ENCODE measurements at places on chromosomes 3 and 15. TPM values are rescaled to one million over a fixed set of nuclear protein-coding genes. Genes with fewer than 3 reads are reported as not detected.
A peak's percentile ranks its signal among the peaks of the same experiment; 100 is the strongest.

DPPA2 gene
- not detected for total RNA-seq

SNTN gene
- not detected for total RNA-seq

ZSCAN2 gene
- 13.5 TPM for total RNA-seq

XCR1 gene
- total RNA-seq, result not detected

CHRM5 gene
- not detected for total RNA-seq

GP9 gene
- not detected for total RNA-seq

GXYLT2 gene
- not detected for total RNA-seq

HYAL1 gene
- not detected for total RNA-seq

CCR3 gene
- not detected for total RNA-seq

ZBTB20 gene
- total RNA-seq, result 6.5 TPM

DNA sequence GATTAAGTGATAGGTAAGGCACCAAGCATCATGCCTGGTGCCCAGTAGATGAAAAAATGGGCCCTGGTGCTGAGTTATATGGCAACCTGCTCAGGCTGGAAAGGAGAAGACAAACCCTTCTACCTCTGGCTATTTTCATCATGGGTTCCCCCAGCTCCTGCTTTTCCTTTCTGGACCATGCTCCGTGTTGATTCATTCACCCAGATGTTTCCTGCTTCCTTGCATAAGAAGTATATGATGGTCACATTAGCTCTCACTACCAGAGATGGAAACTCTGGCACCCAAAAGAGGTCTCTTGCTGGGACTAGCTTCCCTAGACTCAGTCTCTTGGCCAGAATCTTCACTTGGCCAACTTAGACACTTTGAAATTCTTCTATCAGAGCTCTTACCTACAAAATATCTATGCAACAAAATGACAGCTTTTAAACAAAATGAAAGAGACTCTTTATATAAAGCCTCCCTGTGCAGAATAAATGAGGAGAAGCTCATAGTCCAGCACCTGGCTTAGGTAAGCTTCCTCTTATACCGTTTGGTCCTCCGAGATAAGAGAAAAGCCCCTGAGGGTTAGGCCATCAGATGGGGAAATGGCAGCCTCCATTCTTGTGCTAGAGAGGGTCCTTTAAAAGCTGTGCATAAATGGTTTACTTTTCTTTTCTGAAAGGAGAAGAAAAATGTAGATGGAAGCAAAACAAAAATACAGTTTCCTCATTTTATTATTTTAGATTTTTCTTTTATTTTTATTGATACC is 46.8 kb upstream of the MCF2L2 start:
- no peak for DNase-seq

DNA sequence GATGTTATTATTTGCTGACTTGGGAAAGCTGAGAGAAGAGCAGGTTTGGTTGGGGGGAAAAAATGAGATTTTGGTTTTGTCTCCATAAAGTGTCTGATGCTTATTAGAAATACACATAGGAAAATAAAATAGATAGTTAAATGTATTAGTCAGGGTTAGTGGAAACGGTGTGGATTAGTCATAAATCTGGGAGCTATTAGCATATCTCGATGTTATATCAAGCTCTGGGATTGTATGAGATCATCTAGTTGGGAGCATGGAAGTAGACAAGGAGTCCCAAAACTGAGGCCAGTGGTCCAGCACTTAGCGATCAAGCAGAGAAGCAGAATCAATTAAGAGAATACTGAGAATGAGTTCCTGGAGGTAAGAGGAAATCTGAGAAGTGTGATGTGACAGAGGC is 845.5 kb downstream of the ROBO2 start:
- DNase-seq, result no peak

- DNase-seq, result no peak
Measured at GRCh38 chr3:128078875-128079274, 26.6 kb downstream of the SEC61A1 start.

GRCh38 chr15:38164507-38164906 is 88.1 kb upstream of the SPRED1 start:
- no peak for DNase-seq

GRCh38 chr15:55586808-55587207 is 1.3 kb downstream of the PYGO1 start:
- DNase-seq, result no peak

GRCh38 chr3:122985539-122985938 is 42.0 kb downstream of the SEMA5B start:
- DNase-seq, result no peak

DNA sequence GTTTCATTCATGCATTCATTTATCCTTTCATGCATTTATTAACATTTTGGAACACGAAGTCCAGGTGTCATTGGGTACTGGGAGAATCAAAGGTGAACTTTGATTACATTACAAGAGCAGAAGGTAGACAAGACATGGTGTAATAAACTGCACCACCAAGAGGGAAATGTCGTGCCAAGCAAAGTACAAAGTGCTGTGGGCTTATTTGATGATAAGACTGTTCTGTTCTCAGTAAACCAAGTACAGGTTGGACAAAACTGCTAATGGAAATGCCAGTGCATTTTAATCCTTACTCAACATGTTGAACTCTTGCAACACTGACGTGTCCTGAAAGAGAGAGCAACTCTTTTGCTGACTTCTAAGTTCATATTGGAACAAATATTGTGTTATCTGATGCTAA is 69.4 kb downstream of the MME start:
- no peak for DNase-seq

GRCh38 chr3:131735116-131735515 is 232.3 kb upstream of the MRPL3 start:
- DNase-seq, result no peak

GRCh38 chr3:52721002-52721729 is 15.3 kb downstream of the SPCS1 start:
- DNase-seq, result no peak

DNA sequence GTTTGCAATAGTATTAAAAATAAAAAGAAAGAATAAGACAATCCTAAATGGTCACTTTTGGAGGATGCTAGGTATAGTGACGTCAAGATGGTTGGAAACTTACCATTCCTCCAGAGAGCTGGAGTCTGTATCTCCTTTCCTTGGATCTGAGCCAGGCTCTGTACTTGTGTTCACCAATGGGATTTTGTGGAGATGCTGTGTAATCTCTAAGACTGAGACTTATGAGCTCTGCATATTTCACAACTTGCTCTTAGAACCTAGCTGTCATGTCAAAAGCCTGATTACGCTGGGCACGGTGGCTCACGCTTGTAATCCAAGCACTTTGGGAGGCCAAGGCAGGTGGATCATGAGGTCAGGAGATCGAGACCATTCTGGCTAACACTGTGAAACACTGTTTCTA is 126.8 kb upstream of the CLSTN2 start:
- DNase-seq, result no peak

GRCh38 chr3:11906407-11906806 is 59.7 kb upstream of the TAMM41 start:
- DNase-seq, result no peak

GRCh38 chr3:192435241-192435640 is 292.1 kb downstream of the FGF12 start:
- no peak for DNase-seq

- DNase-seq, result no peak
Measured at GRCh38 chr3:129343643-129344360, 65.1 kb downstream of the HMCES start.

DNA sequence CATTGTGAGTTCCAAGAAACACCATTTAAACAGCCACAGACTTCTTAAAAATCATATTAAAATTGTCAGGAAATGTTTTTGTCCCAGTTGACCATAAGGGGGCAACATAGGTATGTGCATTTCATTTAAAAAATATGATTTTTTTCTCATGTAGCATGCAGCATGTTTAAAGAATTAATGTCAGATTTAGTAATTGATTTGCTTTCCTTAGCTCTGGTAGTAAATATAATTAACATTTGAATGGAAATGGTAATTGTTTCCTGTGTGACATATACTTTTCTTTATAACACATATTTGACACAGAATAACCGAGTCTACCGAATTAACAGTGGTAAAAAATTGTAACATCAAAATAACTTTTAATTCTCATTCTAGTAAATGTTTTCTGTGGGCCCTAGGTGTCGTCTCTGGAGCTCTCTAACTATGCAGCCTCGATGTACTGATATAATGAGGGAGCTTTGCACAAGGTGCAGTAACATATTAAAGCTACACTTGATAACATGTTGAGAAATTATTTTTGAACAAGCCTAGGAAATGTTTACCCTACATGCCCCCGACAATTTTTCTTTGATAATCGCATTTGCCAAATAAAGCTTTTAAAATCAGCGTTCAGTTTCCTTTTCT is 34.9 kb downstream of the NXPE3 start:
- DNase-seq, result peak; percentile 10

GRCh38 chr3:150376001-150376848 is 31.9 kb upstream of the TSC22D2 start:
- no peak for DNase-seq

DNA sequence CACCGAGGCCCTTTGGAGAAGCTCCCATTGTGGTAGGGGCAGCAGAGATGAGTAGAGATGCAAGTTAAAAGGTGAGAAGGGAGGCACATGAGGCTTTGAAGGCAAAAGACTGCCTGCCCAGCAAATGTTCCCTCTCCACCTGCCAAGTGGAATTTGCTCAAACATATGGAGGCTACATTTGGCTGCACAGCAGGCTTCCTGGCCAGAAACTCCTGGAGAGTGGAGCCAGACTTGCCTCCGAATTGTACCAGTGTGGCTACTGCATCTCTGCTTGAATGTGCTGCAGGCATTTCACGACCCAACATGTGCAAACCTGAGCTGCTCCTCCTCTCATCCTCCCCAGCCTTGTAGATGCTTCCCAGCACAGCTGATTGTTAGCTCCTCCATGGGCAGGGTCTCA is 229.2 kb downstream of the ZNF621 start:
- DNase-seq, result no peak

DNA sequence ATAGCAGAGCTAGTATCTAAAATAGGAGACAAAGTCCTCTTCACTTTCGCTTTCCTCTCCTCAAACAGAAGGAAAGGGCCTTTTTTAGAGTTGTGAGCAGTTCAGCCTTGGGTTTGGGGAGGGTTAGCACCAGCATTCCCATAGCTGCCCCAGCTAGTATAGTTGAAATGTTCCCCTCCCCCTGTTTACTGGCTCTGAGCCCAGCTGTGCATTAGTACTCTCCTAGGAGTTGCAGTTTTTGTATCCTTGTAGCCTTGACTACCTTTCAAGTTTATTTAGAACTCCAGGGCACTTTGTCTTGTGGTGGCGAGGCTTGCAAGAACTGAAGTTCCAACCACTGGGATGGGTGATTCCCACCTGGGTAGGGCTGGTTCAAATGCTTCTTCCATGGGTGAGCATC is 245.1 kb upstream of the NAALADL2 start:
- DNase-seq, result no peak

DNA sequence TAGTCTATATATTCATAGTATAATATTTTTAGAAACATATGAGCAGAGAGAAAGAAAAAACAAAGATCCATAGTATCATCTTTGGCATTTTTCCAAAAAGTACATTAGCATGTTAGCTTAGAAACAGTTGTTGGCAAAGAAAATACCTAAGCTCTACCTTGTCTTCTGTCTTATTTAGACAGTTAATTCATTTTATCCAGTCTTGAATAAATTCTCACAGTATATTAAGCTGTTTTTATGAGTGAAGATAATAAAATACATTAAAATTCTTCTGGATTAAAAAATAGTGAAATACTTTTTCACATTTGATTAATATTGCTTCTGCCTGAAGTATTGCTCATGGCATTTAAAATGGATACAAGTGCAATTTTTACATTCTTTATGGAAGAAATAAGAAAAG is 145.2 kb downstream of the ZIC1 start:
- no peak for DNase-seq

DNA sequence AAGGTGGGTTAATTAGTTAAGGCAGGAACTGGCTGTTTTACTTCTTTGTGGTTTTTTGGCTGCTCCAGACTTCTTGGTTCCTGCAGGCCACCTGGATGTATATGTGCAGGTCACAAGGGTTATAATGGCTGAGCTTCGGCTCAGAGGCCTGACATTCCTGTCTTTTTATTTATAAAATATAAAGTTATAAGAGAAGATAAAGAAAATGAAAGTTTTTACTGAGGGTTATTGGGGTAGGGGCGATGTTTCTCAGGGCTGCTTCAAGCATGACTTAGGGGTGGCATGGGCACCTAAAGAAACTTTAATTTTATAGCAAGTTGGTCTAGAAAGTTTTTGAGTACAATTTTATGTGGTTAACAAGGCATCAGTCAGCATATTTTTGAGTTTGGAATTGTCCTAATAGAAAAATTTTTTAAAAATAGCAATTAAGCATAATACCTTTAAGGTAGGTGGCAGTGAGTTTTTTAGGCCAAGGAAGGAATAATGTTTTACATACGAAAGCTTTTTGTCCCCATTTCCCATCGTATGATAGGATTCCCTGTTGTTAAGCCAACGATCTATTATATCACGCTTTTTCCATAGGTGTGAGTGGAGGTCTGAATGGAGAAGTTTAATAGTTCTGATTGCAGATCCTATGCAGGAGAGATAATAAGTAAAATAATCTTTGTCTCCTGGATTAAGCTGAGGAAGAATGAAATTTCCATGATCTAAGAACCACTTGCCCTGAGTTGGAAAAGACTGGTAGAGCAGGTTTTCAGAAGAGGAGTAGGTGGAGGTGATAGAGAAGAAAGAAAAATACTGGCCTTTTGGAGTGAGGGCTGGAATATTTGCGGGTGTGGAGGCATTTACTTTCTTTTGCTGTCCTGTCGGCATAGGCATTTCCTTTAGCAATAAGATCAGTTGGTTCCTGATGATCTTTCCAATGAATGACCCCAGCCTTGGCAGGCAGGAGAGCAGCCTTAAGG is 10.1 kb downstream of the STRIT1 start:
- DNase-seq, result no peak

- DNase-seq, result no peak
Measured at GRCh38 chr15:34650177-34650576, 66.7 kb upstream of the GOLGA8B start.

DNA sequence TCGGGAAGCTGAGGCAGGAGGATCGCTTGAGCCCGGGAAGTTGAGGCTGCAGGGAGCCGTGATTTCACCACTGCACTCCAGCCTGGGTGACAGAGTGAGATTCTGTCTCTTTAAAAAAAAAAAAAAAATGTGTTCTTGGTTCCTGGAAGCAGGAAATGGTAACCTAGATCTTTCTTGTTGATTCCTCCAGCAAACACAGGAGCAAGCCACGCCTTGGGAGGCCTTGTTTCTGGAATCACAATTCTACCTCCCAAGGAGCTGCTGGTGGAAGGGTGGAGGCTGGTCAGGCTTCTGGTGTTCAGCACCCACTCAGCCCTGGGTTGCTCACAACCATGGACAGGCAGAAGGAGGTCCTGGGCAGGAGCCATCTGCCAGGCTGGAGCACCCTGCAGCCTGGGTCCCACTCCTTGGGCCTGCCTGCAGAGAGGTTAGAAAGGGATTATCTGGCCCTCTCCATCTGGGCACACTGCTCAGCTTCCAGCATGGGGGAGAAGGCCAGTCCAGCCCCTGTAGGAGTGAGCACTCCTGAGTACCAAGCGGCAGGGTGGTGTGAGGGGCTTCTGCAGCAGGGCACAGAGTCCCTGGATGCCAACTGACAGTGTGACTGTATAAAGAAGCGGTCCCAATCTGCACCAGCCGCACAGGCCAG is 65.6 kb downstream of the ABTB1 start:
- DNase-seq, result no peak

DNA sequence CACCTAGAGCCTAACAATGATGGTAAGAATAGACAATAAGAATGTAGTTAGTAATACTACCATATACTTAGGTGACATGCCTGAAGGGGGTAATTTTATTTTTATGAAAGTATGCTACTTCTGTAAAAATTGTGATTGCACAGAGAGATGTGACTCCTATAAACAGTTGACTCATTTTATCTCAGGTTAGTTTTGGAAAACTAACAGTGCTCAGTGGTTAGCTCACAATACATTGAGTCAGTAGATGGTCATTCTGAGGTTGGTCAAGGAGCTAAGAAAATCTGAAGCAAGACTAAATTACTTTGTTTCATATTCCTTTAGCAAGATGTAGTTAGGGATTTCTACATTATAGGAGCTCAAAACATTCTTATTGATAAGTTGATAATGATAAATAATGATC is 271.0 kb downstream of the EDEM1 start:
- DNase-seq, result no peak

- DNase-seq, result no peak
Measured at GRCh38 chr3:52333869-52334557, 17.9 kb downstream of the DNAH1 start.
